Hypothalamus (tissue), 51 donors: ENCODE measurements at places on chromosomes 13 and 19.
A peak's percentile ranks its signal among the peaks of the same experiment; 100 is the strongest.

DNA sequence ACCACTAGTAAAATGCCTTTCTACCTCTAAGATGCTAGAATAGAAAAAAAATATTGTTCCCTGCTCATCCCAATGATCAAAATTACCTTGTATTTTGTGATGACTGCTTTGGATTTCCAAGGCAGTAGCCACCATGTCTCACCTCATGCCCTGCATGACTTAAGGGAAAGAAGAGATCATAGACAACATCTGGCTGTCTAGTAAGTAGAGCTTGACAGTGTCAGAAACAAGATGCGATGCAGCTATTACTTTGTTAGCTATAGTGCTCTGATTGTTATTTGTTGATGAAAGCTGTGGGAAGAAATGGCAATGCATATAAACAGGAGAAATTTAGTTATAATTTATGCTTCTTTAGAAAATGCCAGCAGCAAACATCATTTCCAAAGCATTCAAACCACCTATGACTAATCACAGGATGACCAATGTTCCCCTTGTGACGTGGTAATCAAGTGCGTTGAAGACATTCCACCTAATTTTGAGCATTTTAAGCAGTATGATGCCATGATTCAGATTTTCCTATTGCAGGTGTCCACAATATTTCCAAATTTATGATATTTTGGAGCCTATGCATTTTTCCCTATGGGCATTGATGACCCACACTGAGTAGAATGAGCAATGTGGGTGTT lies 308.3 kb downstream of the KCNRG start:
- DNase-seq, result no peak

- no peak for DNase-seq
These were observed 1008.0 kb downstream of the PCDH9 start for GRCh38 chr13:66222127-66222526.

GRCh38 chr13:101512650-101513049 lies 60.2 kb downstream of the ITGBL1 start:
- no peak for DNase-seq

DNA sequence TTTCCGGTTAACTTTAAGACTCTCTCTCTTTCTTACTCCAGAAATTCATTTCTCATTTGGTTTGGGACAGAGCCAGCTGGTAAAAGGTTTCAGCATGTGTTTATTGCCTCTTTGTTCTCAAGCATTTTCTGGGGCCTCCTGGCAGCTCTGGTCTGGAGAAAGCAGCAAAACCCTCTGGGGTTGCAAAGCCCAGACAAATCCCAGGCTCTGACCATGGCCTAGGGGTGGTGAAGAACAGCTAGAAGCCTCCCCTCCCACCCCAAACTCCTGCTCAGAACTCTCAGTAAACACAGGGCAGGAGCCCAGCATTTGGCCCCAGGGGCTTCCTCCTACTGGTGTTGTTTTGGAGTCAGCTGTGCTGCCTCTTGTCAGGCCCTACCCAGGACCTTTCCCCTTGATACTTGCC lies 124.2 kb upstream of the SERP2 start:
- no peak for DNase-seq

GRCh38 chr19:47339196-47339880 lies 7.4 kb downstream of the C5AR2 start:
- DNase-seq, result no peak

DNA sequence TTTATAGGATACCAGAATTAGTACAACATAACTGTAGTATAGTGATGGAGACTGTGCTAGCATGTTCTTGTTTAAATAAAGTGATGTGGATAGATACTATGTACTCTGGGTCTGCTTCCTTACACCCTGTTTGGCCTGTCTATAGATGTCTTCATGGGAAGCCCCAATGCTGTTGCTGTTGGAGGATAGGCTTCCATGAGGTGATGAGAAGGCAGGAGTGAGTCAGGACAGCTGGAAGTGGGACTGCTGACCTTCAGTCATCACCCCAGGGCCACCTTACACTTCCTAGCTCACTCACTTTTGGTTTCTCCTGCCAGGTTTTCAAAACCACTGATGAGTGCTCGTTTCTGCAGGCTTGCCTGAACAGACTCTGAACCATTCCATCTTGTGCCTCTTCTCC lies 4.2 kb downstream of the KCTD4 start:
- DNase-seq, result no peak

DNA sequence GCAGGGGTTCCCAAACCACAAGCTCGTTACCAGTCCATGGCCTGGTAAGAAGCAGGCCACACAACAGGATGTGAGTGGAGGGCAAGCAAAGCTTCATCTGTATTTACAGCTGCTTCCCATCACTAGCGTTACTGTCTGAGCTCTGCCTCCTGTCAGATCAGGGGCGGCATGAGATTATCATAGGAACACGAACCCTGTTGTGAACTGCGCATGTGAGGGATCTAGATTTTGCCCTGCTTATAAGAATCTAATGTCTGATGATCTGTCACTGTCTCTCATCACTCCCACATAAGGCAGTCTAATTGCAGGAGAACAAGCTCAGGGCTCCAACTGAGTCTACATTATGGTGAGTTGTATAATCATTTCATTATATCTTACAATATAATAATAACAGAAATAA lies 677.4 kb upstream of the SLITRK6 start:
- DNase-seq, result no peak

- no peak for DNase-seq
These were observed 365.3 kb upstream of the ZNF507 start for GRCh38 chr19:31979949-31980670.

DNA sequence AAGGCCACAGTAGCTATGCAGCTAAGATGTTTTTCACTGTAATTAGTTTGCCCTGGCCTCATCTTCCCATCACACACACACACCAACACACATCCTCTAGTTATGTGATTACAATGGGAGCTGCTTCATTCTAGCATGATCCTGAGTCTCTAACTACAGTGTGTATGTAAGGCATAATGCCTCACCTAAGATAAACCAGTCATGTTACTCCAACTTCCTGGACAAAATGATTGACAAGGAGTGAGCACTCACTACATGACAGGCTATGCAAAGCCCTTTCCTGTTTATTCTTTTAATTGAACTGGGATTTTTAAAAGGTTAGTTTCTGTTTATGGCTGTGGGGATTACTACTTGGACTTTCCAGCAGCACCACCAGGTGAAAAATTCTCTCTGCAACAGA lies 400.8 kb upstream of the ATXN8OS start:
- no peak for DNase-seq

GRCh38 chr19:56076498-56076897 lies 44.6 kb downstream of the ZNF787 start:
- DNase-seq, result no peak

GRCh38 chr13:98171900-98172589 lies 5.0 kb downstream of the RNF113B start:
- DNase-seq, result peak; percentile 39

DNA sequence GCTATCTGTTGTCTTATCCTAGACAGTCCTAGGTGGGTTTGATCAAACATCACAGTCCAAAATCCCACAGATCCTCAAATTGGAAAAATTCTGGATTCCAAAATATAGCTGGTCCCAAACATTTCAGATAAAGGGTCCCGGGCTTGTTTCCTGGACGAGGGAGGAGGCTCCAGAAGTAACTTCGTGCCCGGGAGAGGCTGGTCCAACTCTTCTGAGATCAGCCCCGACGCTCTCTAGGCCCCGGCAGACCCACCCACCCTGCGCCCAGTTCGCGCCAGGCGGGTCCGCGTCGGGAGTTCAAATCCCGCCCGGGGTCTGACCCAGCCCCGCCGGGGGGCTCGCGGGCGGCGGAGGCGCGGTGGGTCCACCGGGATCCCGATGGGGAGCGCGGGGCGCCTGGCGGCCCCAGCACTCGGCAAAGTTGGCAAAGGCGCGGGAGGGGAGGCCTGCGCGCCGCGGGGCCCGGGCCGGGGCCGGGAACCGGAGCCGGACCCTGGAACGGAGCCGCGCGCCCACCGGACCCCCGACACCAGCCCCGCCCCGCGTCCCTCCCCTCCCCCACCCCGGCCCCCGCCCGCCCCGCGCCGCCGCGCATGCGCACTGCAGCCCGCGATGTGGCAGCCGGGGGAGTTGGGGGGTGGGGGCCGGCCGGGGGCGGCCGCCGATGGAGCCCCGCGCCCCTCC lies 513 bp downstream of the MIER2 start:
- no peak for DNase-seq

- DNase-seq, result no peak
These were observed 11.9 kb downstream of the PDCD2L start for GRCh38 chr19:34416021-34416545.

GRCh38 chr13:27405546-27406134 lies 18.8 kb upstream of the GTF3A start:
- DNase-seq, result no peak

DNA sequence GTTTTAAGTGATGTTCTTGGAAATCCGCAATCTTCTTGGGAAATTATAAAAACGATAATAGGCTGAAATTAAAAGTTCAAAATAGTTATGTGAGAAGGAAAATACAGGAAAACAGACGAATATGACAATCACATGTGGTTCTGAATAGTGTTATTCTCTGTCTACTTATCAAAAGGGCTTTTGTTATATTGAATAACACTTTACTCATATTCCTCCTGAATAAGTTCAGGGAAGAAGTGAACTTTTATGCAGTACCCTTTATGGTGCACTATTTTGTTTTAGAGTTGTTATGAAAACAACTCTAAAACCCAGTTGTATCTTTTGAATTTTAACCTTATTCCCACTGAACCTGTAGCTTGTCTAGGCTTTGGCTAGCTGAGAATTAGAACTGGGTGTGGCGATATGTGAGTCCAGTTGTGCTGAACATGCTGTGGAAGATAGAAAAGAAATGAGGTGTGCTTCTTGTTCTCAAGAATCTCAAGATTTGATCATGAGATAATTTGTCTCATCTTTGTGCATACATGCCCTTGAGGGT lies 384.4 kb downstream of the LMO7 start:
- DNase-seq, result no peak

- no peak for DNase-seq
These were observed 5.5 kb downstream of the ALDH16A1 start for GRCh38 chr19:49458567-49458903.

- DNase-seq, result no peak
These were observed 14.8 kb downstream of the TBC1D4 start for GRCh38 chr13:75467040-75467728.

- no peak for DNase-seq
These were observed 117.1 kb upstream of the SLITRK5 start for GRCh38 chr13:87554045-87554444.

- no peak for DNase-seq
These were observed 2.1 kb downstream of the MAST1 start for GRCh38 chr19:12840091-12841079.

- DNase-seq, result no peak
These were observed 90.1 kb upstream of the ABCC4 start for GRCh38 chr13:95391362-95391761.

DNA sequence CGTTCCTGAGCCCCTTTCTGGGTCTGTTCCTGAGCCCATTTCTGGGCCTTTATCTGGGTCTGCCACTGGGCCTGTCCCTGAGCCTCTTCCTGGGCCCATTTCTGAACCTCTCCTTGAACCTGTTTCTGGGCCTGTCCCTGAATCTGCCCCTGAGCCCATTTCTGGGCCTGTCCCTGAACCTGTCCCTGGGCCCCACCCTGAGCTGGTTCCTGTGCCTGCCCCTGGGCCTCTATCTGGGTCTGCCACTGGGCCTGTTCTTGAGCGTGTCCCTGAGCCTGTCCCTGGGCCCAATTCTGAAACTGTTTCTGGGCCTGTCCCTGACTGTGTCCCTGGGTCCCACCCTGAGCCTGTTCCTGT lies 40.4 kb upstream of the GRTP1 start:
- no peak for DNase-seq

DNA sequence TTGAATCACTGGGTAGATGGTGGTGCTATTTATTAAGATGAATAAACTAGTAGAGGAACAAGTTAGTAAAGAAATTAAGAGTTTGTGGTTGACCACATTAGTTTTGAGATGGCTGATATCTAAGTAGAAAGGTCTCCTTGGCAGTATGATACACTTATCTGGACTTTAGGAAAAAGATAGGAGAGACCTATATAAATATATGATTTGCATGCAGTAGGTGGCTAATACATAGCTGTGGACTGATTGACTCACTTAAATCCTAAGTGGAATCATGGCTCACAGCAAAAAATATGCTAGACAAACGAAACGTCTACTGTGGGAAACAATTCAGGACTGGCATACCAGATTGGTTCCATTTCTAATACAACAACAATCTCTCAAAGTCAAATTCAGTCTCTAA lies 92.0 kb downstream of the CAB39L start:
- no peak for DNase-seq

- DNase-seq, result no peak
These were observed 1063.8 kb downstream of the EFNB2 start for GRCh38 chr13:105471673-105472072.

DNA sequence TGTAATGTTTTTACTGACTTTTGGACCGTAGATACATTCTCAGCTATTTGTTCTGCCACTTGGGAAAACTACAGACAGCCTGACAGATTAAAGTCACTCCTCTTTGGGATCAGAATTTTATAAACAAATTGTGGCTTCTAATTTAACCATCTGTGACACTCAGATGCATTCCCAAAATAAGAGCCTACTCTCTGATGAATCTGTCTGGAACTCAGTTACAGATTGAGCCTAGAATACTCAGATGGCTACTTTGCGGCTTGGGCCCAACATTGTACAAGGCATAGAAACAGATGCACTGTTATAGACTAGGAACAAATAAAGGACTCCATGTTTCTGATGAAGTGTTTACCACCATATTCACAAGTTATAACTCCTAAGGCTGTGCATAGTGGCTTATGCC lies 291.0 kb upstream of the SLITRK6 start:
- DNase-seq, result no peak

DNA sequence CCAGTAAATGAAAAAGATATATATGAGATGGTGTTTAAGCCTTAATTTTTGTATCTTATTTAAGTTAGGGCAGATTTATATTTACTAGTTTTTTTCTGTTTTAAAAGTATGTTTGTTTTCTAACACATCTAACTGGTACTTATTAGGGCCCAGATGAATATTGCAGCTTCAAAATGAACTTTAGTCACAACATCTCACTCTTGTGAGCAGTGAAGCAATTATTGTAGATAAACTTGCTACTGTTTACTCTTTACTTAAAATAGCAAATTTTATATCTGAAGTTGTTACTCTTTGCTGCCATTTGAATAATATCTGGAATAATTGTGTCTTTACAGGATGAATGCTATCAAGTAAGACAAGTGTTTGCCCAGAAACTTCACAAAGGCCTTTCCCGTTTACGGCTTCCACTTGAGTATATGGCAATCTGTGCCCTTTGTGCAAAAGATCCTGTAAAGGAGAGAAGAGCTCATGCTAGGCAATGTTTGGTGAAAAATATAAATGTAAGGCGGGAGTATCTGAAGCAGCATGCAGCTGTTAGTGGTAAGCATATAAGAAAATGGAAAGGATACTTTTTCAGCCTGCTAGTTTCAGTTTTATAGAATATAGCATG lies 166.8 kb downstream of the PDS5B start:
- no peak for DNase-seq

DNA sequence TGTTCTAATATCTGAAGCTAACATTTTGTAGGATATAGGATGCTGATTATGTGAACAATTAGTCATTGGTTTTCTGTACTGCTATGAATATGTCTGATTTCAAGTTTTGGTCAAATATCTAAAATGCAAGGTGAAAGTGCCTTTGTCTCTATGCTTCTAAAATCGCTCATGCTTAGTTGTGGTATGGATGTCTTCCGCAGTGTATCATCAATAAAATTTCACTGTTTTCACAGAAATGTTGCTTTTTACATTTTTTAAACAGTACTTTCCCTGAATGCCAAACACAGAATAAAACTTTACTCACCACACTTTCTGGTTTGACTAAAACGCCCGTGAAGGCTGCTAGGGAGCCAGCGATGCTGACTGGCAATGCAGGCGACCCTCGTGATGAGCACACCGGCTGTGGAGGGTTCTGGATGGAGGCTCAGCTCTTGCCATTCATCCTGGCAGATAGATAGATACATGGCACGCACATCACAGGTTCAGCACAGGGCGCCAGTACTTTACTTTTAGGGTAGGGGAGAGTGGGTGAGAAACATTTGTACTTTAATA lies 40.1 kb downstream of the SLC7A9 start:
- no peak for DNase-seq
